ENCODE measurements at places on chromosomes 1 and 21.

- no peak for DNase-seq
- H3K36me3 ChIP-seq: no peaks in the 10 kb centered on the region
- H3K27me3 ChIP-seq: peaks cover 5% of the 10 kb centered on the region
- H3K27ac ChIP-seq: no peak overlapping the region
Observed at GRCh38 chr1:244163861-244164510, 112.9 kb downstream of the ZBTB18 start.

DNA sequence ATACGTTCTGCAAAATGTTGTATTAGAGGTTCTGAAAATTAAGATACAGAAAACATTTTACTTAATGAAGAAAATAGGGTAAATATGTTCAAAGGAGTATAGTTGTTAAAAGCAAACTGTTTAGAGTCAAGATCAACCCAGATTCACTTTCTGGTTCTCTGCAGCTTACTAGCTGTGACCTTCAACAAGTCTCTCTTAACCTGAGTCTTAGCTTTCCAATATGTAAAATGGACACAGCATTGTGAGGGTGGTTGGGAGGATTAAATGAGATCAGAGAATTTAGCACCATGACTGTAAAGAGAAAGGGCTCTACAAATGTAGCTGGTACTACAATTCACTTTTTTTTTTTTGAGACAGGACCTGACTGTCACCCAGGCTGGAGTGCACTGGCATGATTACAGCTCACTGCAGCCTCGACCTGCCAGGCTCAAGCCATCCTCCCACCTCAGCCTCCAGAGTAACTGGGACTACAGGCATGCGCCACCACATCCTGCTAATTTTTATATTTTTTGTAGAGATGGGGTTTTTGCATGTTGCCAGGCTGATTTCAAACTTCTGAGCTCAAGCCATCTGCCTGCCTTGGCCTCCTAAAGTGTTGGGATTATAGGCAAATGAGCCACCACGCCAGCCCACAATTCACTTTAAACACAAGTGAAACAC is 43.9 kb downstream of the ATP1A1 start:
- H3K27me3 ChIP-seq: no peaks in the 10 kb centered on the region
- H3K4me3 ChIP-seq: no peak overlapping the region
- peaks cover 8% of the 10 kb centered on the region for H3K36me3 ChIP-seq
- H3K4me1 ChIP-seq: peaks cover 10% of the 10 kb centered on the region

- H3K27me3 ChIP-seq: no peaks in the 10 kb centered on the region
- no peak for DNase-seq
- H3K4me1 ChIP-seq: no peaks in the 10 kb centered on the region
- no peak overlapping the region for H3K27ac ChIP-seq
- H3K36me3 ChIP-seq: no peaks in the 10 kb centered on the region
- H3K4me3 ChIP-seq: no peak overlapping the region
Observed at GRCh38 chr1:80818211-80818610, 982.5 kb upstream of the ADGRL2 start.

DNA sequence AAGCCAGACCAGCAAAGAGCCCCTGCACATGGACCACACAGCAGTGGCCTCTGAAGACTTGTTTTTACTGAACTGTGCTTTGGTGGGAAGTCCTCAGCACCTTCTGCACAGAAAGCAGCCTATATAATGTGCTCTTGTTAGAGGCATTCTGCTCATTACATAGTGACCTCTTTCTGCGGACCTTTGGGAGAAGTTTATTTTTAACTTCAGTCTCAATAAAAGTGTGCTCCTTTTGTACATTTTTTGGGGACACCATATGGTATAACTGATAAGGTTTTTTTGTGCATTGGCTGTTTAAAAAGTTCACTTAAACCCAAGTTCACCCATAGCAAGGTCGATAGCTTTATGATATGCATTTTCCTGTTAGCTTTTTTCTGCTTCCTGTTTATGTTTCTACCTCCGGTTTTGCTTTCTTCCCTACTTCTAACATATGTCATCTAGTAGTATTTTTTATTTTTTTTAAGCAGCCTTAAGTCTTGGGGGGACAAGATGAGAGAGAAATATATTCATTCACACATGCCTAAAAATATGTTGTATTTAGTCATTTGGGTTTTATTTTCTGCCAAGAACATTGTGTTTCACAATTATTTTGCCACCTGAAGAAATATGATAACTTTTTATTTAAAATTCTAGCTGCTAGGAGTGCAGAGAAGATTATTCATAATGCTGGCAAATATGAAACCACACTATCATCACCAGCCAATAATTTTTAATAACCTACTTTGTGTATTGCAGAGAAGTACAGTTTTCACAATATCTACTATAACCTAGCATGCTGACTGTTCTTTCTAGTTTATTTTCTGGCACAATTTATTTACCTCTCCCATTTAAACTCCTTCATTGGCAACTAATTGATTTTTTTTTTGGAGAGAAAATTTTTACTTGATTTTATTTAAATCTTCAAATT is 22.9 kb upstream of the SLC19A2 start:
- no peaks in the 10 kb centered on the region for H3K27me3 ChIP-seq
- H3K4me3 ChIP-seq: no peak overlapping the region
- no peak overlapping the region for H3K27ac ChIP-seq
- H3K36me3 ChIP-seq: no peaks in the 10 kb centered on the region
- H3K4me1 ChIP-seq: peaks cover 20% of the 10 kb centered on the region

- H3K27ac ChIP-seq: peak overlapping the region; percentile 85
- DNase-seq: peak; percentile 39
- H3K4me3 ChIP-seq: no peak overlapping the region
- peaks cover 35% of the 10 kb centered on the region for H3K4me1 ChIP-seq
- peaks cover 8% of the 10 kb centered on the region for H3K27me3 ChIP-seq
Observed at GRCh38 chr1:15261155-15262002, 14.4 kb downstream of the FHAD1 start.

GRCh38 chr1:33111965-33112364 is 31.0 kb downstream of the AZIN2 start:
- H3K4me1 ChIP-seq: no peaks in the 10 kb centered on the region
- H3K27me3 ChIP-seq: peaks cover 3% of the 10 kb centered on the region
- H3K27ac ChIP-seq: no peak overlapping the region
- DNase-seq: no peak
- no peak overlapping the region for H3K4me3 ChIP-seq
- no peaks in the 10 kb centered on the region for H3K36me3 ChIP-seq

- no peak overlapping the region for H3K27ac ChIP-seq
- no peak for DNase-seq
- no peak overlapping the region for H3K4me3 ChIP-seq
- H3K27me3 ChIP-seq: peaks cover 7% of the 10 kb centered on the region
- no peaks in the 10 kb centered on the region for H3K4me1 ChIP-seq
Observed at GRCh38 chr1:3339856-3340255, 114.6 kb upstream of the ARHGEF16 start.

- H3K36me3 ChIP-seq: no peaks in the 10 kb centered on the region
- peaks cover 2% of the 10 kb centered on the region for H3K27me3 ChIP-seq
- DNase-seq: no peak
Observed at GRCh38 chr21:16741141-16741665, 771.6 kb upstream of the CXADR start.

DNA sequence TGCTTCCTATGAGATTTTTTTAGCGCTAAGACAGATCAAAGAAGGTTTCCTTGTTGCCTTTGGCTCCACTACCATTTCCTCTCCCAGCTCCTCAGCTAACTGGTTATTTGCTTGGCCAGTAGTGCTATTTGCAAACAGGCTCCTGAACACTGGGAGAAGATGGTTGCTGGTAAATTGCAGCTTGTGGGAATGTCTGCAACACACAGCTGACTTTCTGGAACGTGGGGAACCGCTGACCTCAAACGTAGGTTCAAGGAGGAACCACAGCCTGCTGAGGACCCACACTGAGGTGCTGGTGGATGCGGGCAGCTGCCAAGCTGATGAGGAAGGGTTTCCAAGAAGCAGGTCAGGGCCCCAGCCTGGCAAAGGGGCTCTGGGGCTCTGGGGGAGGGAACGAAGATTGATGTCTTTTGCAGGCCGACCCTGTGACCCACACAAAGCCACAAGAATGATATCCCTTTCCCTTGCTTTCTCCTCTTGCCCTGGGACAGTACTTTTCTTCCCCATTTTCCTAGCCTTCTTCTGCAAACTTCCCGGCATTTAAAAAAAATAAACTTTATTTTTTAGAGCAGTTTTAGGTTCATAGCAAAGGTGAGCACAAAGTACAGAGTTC is 24.8 kb downstream of the GNG4 start:
- no peaks in the 10 kb centered on the region for H3K36me3 ChIP-seq
- no peak for DNase-seq
- H3K27me3 ChIP-seq: peaks cover 5% of the 10 kb centered on the region
- H3K4me3 ChIP-seq: no peak overlapping the region

GRCh38 chr1:167935216-167936067 is 1.0 kb upstream of the DCAF6 start:
- peaks cover 16% of the 10 kb centered on the region for H3K27me3 ChIP-seq
- H3K4me1 ChIP-seq: peaks cover 31% of the 10 kb centered on the region
- DNase-seq: no peak

DNA sequence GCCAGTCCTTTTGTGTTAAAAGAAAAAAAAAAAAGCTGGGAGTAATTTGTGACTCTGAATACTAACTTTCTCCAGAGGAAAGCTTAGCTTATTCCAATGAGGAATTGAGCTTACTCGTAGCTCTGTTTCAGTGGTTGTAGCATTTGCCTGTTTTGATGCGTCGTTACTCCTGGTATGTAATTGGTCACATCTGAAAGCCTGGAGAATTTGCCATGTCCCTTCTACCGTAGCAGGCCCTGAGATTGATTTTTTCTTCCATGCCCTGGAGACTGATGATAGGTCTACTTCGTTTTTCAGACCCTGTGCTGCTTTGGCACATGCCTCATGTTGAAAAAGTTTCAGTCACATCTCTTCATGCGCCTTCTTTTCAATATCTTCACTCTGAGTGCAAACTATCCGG is 1103.0 kb downstream of the PLA2G4A start:
- no peak for DNase-seq
- no peaks in the 10 kb centered on the region for H3K36me3 ChIP-seq
- no peak overlapping the region for H3K27ac ChIP-seq

GRCh38 chr1:179805291-179806195 is 62.5 kb downstream of the FAM163A start:
- DNase-seq: no peak
- no peaks in the 10 kb centered on the region for H3K4me1 ChIP-seq
- H3K27ac ChIP-seq: no peak overlapping the region
- H3K36me3 ChIP-seq: no peaks in the 10 kb centered on the region

DNA sequence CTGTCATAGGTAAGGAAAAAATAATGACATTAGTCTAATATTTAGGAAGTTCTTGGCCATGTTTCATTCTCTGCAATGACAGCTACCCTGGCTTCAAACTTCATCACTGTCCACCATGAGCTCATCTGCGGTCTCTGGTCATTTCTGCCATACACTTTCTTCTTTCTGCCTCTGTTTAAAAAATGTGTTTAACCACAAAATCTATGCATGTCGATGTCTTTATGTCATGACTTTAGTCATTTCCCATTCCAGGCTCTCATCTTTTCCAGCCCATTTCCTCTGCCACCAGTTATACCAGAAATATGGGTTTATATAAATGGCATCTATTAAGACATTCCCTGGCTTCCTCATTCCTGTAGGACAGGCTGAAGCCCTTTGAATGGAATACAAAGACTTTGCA is 68.5 kb upstream of the DUSP10 start:
- H3K36me3 ChIP-seq: no peaks in the 10 kb centered on the region
- no peak overlapping the region for H3K27ac ChIP-seq
- peaks cover 4% of the 10 kb centered on the region for H3K4me1 ChIP-seq
- DNase-seq: no peak

- DNase-seq: peak; percentile 88
- H3K36me3 ChIP-seq: peaks cover 11% of the 10 kb centered on the region
- H3K27me3 ChIP-seq: peaks cover 14% of the 10 kb centered on the region
- H3K4me1 ChIP-seq: peaks cover 44% of the 10 kb centered on the region
- peak overlapping the region; percentile 45 for H3K27ac ChIP-seq
- peak overlapping the region; percentile 22 for H3K4me3 ChIP-seq
Observed at GRCh38 chr1:180252638-180253536, 22.8 kb downstream of the LHX4 start.

DNA sequence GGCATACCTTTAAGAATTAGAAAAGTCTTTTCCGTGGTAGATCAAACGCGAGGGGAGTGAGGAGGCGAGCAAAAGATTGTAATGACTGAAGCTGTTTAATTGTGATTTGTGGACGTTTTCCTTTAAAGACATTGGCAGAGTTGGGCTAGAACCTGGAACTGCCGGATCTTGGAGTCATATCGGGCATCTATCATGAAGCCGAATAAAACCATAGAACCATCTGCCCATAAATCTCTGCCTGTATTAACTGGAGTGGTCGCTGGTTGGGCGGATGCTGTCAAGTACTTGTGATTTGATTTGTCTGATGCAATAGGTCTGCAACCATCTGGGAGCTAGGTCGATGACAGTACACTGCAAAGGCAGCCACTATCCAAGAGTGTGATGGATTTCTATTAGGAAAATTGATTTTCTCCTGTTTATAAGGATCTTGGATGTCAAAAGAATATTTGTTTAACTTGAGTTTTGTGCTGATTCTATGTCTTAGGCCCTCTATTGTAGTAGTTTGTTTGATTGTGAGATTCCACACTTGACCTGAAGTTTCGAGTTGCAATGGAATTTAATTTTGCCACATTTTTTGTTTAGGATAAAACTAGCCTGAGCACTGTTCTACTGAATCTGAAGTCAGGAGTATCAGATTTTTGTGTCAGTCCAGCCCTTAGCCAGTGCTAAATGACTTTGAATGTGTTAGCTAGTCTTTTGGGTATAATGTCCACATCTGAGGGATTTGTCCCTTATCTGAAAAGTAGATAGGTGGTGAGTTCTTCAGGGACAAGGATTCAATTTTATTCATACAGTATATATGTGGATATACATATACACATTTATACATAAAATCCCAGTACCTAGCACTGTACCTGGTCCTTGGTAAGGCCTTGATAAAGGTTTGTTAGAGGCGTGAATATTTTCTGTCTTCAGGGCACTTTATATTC is 1.2 kb downstream of the SARS1 start:
- H3K4me3 ChIP-seq: peak overlapping the region; percentile 98
- H3K36me3 ChIP-seq: no peaks in the 10 kb centered on the region
- H3K27ac ChIP-seq: peak overlapping the region; percentile 88
- DNase-seq: no peak
- H3K27me3 ChIP-seq: no peaks in the 10 kb centered on the region

DNA sequence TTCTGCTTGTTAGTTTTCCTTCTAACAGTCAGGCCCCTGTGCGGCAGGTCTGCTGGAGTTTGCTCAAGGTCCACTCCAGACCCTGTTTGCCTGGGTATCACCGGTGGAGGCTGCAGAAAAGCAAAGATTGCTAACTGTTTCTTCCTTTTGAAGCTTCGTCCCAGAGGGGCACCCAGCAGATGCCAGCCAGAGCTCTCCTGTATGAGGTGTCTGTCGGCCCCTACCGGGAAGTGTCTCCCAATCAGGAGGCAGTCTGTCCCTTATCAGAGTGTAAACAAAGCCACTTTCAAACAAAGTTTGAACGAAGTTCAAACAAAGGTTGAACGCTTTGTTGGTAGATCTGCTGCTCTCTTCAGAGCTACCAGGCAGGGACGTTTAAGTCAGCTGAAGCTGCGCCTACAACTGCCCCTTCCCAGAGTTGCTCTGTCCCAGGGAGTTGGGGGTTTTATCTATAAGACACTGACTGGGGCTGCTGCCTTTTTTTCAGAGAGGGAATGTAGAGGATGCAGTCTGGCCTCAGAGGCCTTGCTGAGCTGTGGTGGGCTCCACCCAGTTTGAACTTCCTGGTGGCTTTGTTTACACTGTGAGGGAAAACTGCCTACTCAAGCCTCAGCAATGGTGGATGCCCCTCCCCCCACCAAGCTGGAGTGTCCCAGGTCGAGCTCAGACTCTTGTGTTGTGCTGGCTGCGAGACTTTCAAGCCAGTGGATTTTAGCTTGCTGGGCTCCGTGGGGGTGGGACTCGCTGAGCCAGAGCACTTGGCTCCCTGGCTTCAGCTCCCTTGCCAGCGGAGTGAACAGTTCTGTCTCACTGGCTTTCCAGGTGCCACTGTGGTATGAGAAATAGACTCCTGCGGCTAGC is 401.8 kb downstream of the SRGAP2C start:
- peaks cover 15% of the 10 kb centered on the region for H3K36me3 ChIP-seq
- H3K4me3 ChIP-seq: no peak overlapping the region
- DNase-seq: peak; percentile 5
- peaks cover 4% of the 10 kb centered on the region for H3K27me3 ChIP-seq
- H3K4me1 ChIP-seq: peaks cover 10% of the 10 kb centered on the region
- peak overlapping the region; percentile 15 for H3K27ac ChIP-seq
